ENCODE measurements at places on chromosomes 11 and 22. TPM values are rescaled to one million over a fixed set of nuclear protein-coding genes. Genes with fewer than 3 reads are reported as not detected.

DNA sequence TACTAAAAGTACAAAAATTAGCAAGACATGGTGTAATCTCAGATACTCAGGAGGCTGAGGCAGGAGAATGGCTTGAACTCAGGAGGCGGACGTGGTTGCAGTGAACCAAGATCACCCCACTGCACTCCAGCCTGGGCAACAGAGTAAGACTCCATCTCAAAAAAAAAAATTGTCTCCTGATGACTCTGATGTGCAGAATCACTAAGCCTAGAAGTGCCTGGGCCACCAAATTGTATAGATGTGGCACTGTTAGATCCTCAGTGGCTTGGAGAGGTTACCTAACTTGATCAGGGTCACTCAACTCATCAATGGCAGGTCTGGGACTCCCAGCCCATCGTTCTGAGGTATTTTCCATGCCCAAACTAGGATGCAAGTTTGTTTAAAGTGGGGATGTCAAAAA, 10.6 kb downstream of the PLEKHB1 start:
- DNase-seq = no peak

OR2AG2 gene
- not detected for total RNA-seq

DNA sequence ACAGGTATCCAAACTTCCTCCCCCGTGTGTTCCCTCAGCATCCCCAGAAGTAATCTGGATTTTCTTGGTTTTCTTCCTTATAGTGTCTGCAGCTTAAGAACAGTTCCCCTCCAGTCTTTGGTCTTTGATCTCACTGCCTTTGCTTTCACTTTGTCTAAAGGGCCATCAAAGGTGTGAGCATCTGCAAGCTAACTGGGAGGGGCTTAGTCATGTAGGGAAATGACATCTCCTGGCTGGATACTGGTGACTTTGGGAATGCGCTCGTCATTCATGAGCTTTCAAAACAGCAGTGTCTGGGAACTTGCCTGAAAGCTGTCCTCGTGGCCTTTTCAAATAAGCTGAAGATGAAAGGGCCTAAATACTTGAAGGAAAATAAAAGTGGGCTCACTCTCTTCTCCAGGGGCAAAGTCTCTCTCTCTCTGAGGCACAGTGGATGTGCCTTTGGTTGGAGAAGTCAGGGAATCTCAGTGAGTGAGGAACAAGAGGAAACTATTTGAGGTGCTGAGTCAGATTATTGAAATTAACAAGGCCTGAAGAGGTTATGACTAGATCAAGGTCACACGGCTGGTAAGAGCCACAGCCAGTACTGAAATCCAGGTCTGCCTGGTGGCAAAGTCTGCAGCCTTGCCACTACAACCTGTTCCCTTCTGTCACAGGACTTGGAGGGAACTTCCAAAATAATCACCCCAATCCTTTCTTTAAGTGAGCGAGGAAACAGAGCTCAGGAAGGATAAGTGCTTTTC, 45.6 kb upstream of the TENM4 start:
- no peak for DNase-seq

GRCh38 chr22:41070665-41071331, 21.6 kb upstream of the EP300 start:
- DNase-seq = no peak

CEP164 gene
- 29.6 TPM for total RNA-seq

DNA sequence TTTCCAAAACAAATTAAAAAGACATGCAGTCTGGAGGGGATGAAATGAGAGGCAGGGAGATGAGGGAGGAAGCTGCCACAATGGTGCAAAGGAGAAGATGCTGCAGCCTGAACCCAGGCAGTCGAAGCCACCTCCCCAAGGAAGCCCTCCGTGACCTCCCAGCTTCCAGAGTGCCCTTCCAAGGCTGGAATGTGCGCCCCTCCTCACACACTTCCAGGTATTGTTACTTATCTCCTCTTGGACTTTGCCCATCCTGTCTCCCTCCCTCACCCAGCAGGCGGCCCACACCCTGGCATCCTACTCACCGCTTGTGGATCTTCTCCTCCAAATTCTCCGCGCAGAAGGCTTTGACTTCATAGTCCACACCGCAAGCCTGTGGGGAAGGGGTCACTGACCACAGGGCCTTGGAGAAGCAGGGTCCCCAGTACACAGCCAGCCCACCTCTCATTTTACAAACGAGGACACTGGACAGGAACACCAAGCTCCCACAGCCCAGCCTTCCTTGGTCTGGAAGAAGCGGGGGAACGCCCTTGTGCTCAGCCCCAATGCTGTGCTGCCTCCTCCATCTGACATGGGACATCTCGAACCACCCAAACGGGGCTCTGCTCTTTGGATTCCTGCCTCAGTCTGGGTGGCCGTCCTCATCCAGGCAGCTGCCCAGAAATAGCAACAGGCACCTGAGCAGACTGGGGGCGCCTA, 40.3 kb downstream of the TPBGL start:
- DNase-seq = no peak

TRPM5 gene
- total RNA-seq = not detected

MOGAT2 gene
- not detected for total RNA-seq
